ENCODE measurements at places on chromosomes 3 and 15.

DNA sequence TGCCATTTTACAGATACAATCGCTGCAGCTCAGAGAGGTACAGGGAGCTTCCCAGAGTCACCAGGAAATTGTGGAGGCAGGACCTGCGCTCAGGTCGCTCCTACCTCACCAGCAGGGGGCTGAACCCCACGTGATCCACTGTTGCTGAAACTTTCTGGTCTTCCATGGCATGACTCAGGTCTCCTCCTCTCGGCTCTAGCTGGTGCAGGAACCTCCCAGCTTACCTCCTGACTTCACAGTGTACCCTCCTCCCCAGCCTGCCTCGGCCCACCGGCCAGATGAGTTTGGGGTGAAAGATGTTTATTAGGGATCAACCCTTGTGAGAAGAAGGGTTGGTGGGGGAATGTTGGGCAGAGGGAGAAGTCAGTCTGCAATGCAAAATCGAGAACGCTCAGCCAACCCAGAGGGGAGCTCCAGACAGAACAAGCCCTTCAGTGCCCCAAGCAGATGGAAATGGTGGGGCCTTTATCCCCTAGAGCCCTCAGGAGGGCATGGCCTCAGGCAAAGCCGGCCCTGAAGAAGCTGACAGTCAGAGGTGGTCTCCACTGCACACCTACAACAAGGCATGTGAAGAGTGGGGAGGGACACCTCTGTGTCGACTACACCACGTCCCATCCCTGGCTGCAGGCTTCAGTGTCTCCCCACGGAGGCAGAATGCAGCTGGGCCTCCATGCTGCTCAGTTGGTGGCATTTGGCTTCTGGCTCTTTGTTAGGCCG lies 118.6 kb upstream of the PRR20G start:
- peak; percentile 51 for DNase-seq

DNA sequence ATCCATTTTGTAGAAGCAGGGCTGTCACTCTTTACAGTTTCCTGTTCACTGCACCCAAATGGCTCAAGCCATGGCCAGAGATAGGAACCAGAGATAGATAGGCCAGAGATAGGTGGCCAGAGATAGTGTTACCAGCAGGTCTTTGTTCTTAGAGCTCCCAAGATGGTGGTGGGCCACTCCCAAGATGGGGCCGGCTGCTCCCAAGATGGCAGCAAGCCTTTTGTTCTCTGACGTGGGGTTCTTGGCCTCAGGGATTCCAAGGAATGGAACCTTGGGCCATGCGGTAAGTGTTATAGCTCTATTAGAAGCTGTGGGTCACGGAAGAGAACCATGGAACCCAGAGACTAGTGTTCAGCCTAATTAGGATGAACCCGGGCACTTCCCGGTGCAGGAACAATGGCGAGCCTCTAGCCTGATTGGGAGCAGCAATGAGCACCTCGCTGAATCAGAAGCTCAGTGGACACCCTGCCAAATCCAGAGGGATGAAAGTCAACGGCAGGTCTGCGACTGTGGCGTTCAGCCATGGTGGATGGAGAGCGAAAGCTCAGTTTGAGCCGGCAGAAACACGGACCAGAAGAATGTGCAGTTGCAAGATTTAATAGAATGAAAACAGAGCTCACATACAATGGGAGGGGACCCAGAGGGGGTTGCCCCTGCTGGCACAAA lies 45.0 kb upstream of the CD96 start:
- DNase-seq = no peak

DNA sequence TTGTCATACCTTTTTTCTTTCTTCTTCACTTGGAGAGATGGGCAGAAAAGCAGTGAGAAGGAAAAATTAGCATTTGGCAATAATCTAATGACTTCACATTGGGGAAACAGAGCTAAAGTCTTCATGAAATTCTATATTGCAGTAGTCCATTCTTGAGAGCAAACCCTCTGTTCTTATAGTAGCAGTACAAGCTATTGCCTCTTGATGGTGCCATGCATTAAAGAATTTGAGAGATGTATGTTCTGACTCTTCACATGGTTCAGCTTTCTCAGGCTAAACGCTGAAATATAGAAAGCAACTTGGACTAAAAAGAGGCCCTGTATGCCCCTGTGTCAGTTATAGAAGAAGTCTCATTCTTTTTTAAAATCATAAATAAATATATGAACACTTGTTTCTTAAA lies 36.0 kb downstream of the PHLDB2 start:
- peak; percentile 67 for DNase-seq

DNA sequence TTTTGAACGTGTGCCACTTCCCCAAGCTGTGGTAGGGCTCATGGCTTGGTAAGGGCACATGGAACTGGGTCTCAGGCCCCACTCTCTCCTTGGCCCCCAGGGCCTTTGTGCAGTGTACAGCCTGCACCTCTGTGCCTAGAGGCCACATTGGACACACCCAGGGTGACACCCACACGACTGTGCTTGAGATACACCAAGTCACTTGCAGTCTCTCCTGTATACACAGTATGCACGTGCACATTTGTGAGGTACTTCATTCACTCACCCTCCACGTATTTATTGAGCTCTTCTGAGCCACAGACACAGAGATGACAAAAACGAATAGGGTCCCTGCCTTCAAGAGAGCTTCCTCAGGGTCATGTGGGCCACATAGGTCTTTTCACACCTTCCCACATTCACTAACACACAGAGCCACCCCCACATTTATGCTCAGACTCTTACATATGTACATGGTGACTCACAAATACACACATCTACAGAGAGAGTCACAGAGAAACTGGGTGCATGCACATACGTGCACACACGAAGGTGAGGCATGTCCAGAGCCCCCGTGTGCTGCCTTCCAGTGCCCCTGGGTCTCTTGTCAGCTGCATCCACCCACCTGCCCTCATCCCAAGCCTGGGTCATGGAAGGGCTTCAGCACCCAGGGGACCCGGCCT lies 9.8 kb upstream of the TMEM115 start:
- no peak for DNase-seq

GRCh38 chr15:71052356-71052755 lies 62.9 kb upstream of the THSD4 start:
- DNase-seq = peak; percentile 76

DNA sequence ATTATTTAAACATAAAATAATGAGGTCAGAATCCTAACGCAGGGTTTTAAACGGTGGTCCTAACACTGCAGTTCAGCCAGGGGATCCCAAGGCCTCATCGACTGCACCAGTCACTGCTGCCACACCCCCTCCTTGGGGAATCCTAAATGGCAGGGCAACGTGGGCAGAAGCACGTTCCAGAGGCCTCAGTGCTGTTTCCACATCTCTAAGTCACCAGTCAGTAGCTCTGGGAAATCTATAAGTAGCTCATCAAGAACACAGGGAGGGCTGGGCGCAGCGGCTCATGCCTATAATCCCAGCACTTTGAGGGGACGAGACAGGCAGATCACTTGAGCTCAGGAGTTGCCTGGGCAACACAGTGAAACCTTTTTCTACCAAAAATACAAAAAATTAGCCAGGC lies 47.5 kb downstream of the PRTG start:
- DNase-seq = no peak

GRCh38 chr15:41494922-41495735 lies 1.5 kb downstream of the ITPKA start:
- DNase-seq = no peak

DNA sequence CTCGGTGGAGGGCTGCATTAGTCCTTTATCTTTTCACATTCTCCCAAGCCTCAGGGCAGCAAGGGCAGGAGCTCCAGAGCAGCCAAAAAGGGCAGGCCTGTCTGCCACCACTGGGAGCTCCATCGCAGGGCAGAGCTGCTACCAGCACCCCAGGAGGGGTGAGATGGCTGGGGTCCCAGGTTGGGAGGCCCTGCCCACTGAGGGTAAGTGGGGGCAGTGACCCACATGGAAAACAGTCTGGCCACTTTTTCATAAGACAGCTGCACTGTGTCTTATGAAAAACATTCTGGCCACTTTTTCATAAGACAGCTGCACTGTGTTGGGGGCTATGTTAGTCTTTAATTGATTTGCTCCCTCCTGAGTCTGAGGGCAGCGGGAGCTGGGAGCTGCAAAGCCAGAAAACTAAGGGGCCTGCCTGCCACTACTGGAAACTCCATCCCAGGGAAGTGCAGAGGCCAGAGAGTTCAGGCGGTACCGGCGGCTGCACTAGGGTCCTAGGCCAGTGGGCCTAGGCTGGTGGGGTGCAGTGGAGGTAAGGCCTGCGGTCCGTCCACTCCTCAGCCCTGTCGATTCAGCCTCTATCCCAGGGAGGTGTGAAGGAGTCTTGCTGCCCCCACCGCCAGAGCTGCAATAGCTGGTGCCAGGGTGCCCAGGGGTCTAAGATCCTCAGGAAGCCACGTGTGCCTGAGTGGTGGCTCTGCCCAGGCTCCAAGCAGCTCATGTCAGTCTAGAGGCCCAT lies 45.4 kb downstream of the TMCO5A start:
- no peak for DNase-seq

GRCh38 chr15:25249236-25250010 lies 189.4 kb downstream of the UBE3A start:
- no peak for DNase-seq

DNA sequence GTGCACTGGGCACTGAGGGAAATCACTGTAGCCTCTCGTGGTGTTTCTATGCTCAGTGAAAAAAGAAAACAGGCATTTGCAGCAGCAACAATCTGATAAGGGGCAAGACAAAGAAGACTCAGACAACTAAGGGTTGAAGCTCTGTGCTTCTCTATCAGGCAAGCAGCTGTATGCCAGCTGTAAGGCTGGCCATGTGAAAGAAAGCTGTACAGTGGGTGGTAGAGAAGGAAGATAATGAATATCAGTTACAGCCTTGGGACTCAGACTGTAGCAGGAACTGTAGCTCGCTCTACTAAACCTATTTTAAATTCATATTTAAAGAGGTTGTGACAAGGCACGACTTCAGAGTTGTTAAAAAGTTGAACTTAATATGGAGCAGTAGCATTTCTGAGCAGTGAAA lies 76.3 kb downstream of the VGLL3 start:
- DNase-seq = no peak

- DNase-seq = peak; percentile 3
These were observed 42.7 kb upstream of the GAP43 start for GRCh38 chr3:115580566-115580965.

GRCh38 chr3:21528291-21528995 lies 222.6 kb downstream of the ZNF385D start:
- no peak for DNase-seq

DNA sequence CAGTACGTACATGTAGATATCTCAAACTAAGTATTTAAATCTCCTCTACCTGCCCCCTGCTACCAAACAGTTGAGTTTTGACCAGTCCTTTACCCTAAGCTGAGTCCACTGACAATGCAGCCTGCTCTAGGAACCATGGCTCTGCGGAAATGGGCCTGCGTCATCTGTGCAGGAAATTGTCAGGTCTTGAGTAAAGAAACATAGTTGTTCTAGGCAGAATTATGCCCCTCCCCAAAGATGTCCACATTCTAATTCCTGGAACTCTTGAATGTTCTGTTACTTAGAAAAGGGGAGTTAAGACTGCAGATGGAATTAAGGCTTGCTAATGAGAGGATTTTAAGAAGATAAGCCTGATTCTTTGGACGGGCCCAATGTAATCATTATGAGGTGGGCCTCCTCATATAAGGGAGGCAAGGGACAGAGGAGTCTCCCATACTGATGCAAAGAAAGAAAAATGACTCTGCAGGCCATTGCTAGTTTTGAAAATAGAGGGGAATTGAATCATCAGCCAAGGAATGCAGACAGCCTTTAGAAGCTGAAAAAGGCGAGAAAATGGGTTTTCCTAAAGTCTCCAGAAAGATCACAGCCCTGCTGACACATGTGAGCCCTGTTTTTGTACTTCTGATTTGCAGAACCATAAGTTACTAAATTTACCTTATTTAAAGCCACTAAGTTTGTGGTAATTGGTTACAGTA lies 5.5 kb upstream of the VGLL3 start:
- DNase-seq = peak; percentile 69

- DNase-seq = peak; percentile 59
These were observed 9.8 kb downstream of the CTXND1 start for GRCh38 chr15:80242132-80242769.

- no peak for DNase-seq
These were observed 331.5 kb downstream of the ARPP21 start for GRCh38 chr3:35970793-35971192.

DNA sequence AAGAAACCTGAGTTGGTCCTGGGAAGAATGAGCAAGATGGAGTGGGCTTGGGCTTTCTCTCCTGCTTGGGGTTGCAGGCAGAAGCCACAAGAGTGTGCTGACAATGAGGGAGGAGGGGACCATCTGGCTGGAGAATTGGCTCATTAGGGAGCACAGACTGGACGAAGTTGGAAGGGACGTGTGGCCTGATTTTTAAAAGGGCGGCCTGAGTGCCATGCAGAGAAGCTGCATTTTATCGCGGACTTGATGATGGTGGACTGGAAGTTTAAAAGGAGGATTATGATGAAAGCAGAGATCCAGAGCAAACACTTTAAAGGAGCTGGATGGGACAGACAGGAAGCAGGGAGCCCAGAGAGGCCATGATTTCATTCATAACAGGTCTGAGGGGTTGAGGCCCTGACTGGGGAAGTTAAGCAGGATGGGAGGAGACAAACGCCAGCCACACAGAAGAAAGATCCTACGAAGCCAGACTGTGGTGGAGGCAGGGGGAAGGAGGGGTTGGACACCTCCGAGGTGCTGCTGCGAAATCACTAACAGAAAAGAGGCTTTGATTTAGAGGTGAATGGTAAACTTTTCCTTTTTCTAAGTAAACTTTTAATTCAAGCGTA lies 23.6 kb downstream of the TLNRD1 start:
- no peak for DNase-seq

DNA sequence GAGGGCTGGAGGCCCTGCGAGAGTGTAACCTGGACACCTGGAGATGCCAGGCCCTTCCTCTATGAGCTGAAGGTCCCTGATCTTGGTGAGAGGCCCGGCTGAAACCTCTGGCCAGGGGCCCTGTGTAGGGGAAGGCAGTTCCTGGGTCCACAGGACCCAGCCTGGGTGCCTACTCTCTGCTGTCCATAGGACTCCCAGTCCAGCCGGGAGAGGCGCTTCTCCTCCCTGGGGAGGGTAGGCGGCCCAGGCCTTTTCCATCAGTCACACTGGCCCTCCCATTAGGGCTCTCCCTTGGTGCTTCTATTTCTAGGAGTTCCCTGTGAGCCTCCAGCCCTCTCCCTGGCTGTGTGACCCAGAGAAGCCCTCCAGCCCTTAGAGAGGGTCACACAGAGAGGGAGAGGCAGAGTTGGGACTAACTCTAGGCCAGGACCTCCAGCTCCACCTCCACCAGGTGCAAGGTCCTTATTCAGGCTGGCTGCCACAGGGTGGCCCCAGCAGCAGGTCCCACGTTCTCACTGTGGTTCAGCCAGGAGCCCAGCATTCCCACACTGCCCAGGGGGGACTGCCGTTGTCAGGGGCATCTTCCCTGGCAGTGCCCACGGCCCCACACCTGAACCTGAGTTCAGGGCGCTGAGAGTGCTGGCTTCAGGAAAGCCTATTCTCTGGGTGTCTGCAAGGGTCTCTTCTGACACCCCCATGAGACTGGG lies 146.8 kb downstream of the SMAD6 start:
- no peak for DNase-seq

GRCh38 chr15:101432982-101433381 lies 56.5 kb downstream of the PCSK6 start:
- no peak for DNase-seq

DNA sequence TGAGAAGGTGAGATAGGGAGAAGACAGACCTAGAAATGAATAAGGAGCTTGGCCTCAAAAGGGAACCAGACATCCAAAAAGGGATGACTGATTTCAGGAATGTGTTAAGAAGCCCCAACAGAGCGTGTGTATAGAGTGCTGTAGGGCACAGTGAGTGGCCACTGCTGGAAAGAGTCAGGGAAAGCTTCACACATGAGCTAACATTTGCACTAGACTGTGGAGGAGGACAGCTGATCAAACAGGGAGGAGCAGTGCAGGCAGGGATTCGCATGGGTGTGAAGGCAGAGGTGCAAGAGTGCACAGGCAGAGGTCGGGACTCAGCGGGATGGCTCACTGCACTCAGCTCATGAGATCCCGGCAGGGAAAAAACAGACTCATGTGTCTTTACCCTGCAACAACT lies 61.8 kb downstream of the NPTN start:
- DNase-seq = no peak
